Naive thymus-derived CD8-positive, alpha-beta T cell (primary cell): ENCODE measurements at places on chromosomes 6 and 20. TPM values are rescaled to one million over a fixed set of nuclear protein-coding genes. Genes with fewer than 3 reads are reported as not detected.

DEFB121 gene
- not detected for polyA plus RNA-seq

OR2J3 gene
- not detected for polyA plus RNA-seq

FOXQ1 gene
- polyA plus RNA-seq = not detected

STX11 gene
- polyA plus RNA-seq = 2.5 TPM

RIOK1 gene
- 20.2 TPM for polyA plus RNA-seq

CALHM4 gene
- polyA plus RNA-seq = not detected

SNAP25 gene
- not detected for polyA plus RNA-seq

THBD gene
- not detected for polyA plus RNA-seq

DEFB129 gene
- polyA plus RNA-seq = not detected

POPDC3 gene
- not detected for polyA plus RNA-seq

DEFB132 gene
- not detected for polyA plus RNA-seq

FOXC1 gene
- polyA plus RNA-seq = not detected

FAM83C gene
- polyA plus RNA-seq = not detected

MRPS18B gene
- 119 TPM for polyA plus RNA-seq

PPP1R14C gene
- polyA plus RNA-seq = not detected

PRICKLE4 gene
- not detected for polyA plus RNA-seq

ADGRG6 gene
- polyA plus RNA-seq = 1.7 TPM

LY6G6D gene
- polyA plus RNA-seq = not detected

BPIFB2 gene
- not detected for polyA plus RNA-seq

FGD2 gene
- polyA plus RNA-seq = not detected

CRISP2 gene
- polyA plus RNA-seq = not detected

CYP21A2 gene
- not detected for polyA plus RNA-seq

PAK5 gene
- not detected for polyA plus RNA-seq

ADAM33 gene
- polyA plus RNA-seq = not detected

FAM209B gene
- polyA plus RNA-seq = 1.7 TPM

EPB41L1 gene
- polyA plus RNA-seq = not detected

RBBP8NL gene
- polyA plus RNA-seq = not detected

OXT gene
- 2.2 TPM for polyA plus RNA-seq

VAPB gene
- 28.4 TPM for polyA plus RNA-seq

PPDPF gene
- 47.4 TPM for polyA plus RNA-seq

KCNK5 gene
- polyA plus RNA-seq = not detected

TNFRSF6B gene
- 0.22 TPM for polyA plus RNA-seq

ZBTB2 gene
- polyA plus RNA-seq = 12.3 TPM

GTSF1L gene
- 0.25 TPM for polyA plus RNA-seq

LGSN gene
- polyA plus RNA-seq = not detected
